ENCODE measurements at places on chromosomes 13 and 19. TPM values are rescaled to one million over a fixed set of nuclear protein-coding genes. Genes with fewer than 3 reads are reported as not detected.

- DNase-seq: no peak
Observed at GRCh38 chr19:45834970-45835369, 19.9 kb upstream of the RSPH6A start.

GRCh38 chr19:5339198-5339949, 1.2 kb downstream of the PTPRS start:
- DNase-seq: no peak

GRCh38 chr13:101545521-101545920, 93.0 kb downstream of the ITGBL1 start:
- DNase-seq: peak; percentile 61

DNA sequence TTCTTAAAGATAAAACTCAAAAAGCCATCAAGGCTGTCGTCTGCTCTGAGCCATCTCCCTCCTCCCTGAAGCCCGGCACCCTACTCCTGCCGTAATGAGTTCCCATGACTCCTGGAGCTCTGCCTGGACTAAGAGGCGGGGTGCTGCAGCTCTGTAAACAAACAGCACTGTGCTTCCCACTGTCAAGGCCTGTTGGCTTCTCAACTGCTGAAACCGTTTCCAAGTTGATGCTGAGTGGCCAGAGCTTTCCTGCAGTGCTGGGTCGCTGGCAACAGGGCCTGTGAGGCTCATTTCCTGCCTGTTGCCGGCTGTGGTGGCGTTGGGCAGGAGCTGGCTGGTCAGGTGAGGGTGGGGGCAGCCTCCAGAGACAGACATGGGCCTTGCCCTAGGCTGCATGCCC, 26.7 kb upstream of the ISYNA1 start:
- peak; percentile 97 for DNase-seq

DNA sequence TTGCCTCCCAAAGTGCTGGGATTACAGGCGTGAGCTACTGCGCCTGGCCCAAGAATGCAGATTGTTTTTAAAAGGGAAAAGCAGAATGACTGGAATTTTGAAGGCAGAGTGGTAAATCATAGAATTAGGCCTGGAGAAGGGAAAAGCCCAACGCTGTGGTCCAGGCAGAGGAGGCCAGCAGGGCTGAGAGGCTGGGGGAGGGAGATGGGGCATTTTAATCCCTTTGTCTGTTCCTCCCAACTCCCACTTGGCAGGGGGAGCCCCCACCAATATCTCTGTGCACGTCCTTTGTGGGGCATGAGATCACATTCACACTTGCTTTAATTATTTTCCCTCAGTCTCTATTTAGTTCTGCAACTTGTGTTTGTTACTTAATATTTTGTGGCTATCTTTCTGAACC, 54.4 kb upstream of the RANBP3 start:
- DNase-seq: no peak

GRCh38 chr19:8386990-8387389, 3.2 kb upstream of the RAB11B start:
- DNase-seq: no peak

GRCh38 chr13:109255141-109255856, 531.1 kb downstream of the IRS2 start:
- no peak for DNase-seq

- DNase-seq: no peak
Observed at GRCh38 chr13:31224963-31225559, 25.3 kb downstream of the B3GLCT start.

DNA sequence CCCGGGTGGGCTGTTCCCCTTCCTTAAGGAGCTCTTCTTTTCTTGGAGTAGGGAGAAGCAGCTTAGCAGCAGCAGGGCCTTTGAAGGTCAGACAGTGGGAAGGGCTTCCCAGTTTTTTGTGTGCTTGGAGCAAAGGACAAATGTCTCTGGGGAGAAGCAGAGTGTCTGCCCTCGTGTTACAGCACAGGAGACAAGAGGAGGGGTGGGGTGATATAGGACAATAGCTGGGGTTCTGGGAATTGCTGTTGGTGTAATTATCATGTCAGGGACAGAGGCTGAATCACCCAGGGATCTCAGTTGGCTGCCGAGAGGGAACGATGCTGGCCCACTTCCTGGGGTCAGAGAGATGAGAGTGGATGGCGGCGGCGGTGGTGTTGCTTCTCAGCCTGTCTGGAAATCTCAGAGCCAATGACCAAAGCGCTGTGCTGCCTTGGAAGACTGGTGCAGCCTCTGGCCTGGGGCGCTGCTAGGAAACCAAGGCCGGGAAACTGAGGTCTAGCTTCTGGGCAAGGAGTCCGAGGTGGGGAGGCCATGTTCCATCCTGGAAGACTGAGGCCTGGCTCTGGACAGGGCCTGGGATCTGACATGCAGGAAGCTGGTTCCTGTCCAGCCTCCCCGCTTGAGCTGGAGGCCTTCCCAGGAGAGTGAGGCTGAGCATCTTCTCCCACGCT, 1.2 kb downstream of the INAFM1 start:
- DNase-seq: peak; percentile 57

GRCh38 chr19:52935434-52935833, 12.2 kb upstream of the ZNF888 start:
- DNase-seq: peak; percentile 58

DNA sequence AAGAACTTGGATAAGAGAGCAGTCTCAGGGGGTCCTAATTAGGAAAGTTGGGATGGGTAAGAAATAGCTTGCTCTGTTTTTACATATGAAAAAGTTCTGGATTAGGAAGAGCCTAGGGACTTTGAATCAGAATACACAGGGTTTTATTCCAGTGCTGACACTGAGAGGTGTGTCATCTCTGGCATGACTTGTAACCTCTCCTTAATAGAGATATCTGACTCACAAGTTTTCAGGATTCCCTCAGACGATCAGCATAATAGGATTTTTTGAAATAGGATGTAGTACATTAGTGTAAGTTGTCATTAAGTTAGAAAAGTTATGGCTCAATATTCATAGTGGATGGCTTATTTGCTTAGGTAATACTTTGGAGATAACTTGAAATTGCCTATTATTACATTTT, 555.2 kb upstream of the MIR17HG start:
- no peak for DNase-seq

DNA sequence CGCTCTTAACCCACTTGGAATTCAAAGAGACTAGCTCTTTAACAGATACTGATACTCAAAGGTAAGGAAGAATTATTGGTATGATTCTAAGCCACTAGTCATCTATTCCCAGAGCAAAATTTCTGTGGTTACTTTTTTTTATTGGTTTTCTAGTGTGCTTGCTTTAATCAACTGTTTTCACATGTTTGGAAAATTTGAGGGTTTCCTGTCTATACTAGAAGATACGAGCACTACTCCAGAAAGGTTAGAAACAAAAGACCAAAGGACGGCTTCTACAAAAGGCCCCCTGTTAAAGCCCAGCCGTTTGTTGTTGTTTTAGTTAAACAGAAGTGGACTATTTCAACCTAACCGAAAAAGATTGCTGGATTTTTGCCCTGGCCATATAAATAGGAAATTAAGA, 18.5 kb upstream of the LPAR6 start:
- no peak for DNase-seq

DNA sequence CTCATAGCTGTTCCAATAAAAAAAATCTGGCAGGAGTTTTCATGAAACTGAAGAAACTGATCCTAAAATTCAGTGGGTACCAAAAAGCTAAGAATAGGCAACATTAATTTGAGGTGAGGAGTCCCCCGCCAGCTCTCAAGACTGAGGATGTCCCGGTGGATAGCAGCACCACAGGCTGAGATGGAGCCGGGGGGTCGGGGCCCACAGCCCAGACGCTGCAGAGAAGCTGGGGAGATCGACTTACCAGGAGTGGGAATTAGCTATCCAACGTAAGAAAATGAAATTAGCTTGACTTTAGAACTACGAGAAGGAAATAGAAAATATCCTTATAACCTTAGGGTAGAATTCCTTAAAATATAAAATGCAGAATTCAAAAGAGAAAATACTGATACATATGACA, 23.2 kb upstream of the DCUN1D2 start:
- DNase-seq: no peak

- no peak for DNase-seq
Observed at GRCh38 chr13:24027494-24027893, 130.2 kb upstream of the C1QTNF9B start.

DNA sequence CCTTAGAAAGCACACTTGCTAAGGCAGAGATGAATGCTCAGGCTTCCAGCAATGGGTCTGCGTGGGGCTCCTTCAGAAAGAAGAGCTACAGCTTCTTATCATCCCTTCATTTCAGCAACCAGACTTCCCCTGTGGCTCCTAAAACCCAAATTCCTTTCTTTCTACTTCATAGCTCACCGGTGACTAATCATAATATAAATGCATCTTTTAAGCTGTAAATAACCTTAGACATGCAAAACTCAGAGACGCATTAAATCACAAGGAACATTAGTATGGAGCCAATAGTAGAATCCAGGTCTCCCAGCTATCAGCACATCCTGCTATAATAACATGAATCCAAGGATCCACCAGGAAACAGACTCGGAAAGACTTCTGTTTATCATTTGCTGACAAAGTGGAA, 375.6 kb downstream of the COG6 start:
- DNase-seq: peak; percentile 16

DNA sequence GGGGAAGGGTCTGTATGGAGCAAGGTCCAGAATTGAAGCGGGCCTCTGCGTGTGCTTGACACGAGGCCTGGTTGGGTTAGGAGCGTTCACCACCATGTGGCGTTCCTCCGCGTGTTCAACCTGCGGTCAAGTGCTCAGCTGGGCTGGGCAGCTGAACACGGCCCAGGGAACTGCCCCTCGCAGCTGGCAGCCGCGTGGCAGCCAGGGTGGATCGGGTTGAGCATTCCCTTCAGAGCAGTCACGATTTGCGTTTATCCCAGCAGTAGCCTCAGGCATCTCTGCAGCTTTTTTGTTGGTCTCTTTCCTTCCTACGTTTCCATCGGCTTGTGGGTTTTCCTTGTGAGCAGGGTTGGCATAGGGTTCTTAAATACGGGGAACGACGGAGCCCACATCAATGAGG, 28.7 kb upstream of the F2RL3 start:
- no peak for DNase-seq

DNA sequence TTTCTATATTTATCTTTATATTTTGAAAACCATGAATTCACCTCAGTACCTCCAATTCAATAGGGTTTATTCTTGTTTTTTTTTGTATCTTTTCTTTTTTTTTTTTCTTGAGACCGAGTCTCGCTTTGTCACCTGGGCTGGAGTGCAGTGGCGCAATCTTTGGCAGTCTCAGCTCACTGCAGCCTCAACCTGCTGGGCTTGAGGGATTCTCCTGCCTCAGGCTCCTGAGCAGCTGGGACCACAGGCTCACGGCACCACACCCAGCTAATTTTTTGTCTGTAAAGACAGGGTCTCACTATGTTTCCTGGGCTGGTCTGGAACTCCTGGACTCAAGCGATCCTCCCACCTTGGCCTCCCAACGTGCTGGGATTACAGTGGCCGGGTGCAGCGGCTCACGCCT, 23.1 kb upstream of the EVI5L start:
- DNase-seq: no peak

- no peak for DNase-seq
Observed at GRCh38 chr13:80306337-80306972, 34.5 kb downstream of the SPRY2 start.

- no peak for DNase-seq
Observed at GRCh38 chr19:17611462-17612244, 56.2 kb downstream of the COLGALT1 start.

DMKN gene
- total RNA-seq: 0.36 TPM

MYO16 gene
- under 0.01 TPM for total RNA-seq

PSG2 gene
- 0.28 TPM for total RNA-seq

MAP4K1 gene
- not detected for total RNA-seq

OR7D2 gene
- not detected for total RNA-seq

SPTBN4 gene
- total RNA-seq: 0.83 TPM

KLF5 gene
- 5.4 TPM for total RNA-seq

IGFL2 gene
- total RNA-seq: not detected
